ENCODE measurements at places on chromosomes 16 and 17.

DNA sequence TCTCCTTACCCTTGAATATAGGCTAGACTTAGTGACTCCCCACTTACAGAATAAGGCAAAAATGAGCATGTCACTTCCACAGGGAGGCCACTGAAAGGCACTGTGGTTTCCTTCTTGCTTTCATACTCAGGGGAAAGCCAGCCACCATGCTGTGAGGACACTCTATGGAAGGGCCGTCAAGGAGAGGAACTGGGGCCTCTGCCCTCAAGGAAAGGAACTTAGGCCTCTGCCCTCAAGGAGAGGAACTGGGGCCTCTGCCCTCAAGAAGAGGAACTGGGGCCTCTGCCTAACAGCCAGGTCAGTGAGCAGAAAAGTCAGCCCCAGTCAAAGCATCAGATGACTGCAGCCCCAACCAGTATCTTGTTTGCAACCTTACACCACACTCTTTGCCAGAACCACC is 30.1 kb downstream of the VPS35 start:
- DNase-seq = no peak

DNA sequence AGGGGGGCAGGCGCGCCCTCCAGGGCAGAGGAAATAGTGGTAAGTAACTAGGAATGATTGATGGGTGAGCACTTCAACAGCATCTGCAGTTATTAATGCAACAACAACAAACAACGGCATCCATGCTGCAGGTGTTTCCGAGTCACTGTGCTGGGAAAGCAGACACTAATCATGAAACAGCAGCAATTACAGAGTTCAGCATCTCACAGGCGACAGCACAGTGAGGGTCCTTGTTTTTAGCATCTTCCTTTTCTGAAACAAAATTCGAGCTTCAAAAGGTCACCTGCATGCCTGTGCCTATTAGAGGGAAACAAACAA is 191.9 kb downstream of the SLC39A11 start:
- DNase-seq = no peak

DNA sequence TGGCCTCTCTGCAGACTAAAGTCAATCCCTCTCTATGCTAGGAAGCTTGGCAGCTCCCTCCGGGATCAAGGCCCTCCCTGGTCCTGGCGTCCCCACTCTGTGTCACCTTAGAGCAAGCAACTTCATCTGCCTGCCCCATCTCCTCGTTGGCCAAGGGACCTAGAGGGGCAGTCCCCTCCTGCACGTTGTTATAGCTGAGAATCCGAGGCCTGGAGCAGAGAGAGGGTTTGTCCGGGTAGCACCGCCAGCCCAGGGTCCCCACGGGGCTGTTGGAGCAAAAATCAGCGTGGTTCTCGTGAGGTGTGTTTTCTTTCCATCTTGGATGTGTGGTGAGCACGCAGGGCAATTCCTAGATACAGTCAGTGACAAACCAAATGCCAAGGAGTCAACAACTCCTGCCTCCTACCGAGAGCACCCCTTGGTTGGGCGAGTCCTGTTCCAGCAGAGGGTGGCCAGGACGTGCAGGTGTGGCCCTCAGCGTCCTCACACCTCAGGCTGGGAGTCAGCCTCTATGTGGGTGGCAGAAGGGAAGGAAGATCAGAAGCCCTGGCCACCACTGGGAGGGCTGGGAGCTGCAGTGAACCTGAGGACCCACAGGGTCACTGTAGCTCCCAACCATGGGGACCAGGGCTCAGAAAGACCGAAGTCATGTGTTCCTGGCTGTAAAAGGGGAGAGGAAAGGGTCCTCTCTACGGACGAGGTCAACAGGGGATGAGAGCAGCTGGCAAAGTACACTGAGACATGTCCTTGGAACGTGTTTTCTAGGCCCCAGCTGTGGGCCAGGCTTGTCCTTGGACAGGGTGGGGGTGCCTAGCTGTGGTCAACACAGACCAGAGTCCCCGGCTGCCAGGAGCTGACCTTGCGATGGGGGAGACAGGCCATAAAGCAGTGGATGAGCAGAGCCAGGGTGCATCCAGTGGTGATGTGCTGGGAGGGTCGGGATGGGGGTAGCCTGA is 85.6 kb upstream of the CIBAR2 start:
- DNase-seq = no peak

- no peak for DNase-seq
These were observed 17.9 kb upstream of the TRPV3 start for GRCh38 chr17:3575511-3575910.

DNA sequence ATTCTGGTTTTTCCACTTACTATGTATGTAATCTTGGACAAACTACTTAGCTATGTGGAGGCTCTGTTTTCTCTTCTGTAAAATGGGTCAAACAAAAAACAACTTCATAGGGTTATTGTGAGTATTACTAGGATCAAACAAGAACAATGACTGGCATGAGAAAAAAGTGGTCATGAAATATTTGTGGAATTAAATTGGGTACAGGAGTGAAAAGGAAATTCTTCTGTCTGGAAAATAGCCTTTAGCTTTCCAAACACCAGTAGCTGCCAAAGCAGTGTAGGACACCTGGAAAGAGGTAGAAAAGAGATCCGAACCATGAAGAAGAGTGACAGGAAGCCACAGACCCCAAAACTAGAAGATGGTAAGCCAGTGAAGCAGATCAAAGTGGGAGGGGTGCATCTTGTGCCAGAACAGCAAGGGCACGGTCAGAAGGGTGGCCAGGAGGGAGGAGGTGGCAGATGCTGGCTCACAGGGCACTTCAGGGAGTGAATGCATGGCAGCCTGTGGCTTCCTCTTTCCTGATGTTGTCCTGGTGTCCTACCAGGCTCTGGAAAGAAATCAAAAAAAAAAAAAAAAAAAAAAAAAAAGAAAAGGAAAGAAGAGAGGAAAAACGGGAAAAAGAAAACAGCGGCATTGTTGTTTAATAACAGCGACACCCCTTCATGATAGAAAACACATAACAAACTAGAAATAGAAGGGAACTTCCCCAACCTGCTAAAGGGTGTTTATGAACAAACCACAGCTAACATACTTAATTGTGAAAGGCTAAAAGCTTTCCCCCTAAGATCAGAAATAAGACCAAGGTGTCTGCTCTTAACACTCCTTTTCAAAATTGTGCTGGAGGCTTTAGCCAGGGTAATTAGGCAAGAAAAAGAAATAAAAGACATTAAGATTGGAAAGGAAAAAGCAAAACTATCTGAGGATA is 67.9 kb downstream of the PCTP start:
- DNase-seq = no peak

DNA sequence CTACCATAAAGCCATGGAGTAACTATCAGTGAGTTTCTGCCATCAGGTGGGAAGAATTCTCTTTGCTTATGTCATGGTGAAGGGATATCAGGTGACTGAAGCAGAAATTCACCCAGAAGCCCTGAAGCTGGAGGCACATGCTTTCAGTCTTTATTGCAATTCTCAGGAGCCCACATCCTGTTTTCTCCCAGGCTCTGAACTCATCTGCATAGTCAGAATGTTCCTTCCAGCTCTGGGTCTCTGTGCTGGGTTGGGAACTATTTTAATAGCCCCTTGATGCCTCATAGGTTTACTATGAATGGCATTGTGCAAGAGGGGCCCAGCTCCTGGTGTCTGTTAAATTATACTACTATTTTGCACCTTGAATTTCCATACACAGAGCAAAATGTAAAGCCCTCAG is 198.4 kb upstream of the SOX9 start:
- no peak for DNase-seq

DNA sequence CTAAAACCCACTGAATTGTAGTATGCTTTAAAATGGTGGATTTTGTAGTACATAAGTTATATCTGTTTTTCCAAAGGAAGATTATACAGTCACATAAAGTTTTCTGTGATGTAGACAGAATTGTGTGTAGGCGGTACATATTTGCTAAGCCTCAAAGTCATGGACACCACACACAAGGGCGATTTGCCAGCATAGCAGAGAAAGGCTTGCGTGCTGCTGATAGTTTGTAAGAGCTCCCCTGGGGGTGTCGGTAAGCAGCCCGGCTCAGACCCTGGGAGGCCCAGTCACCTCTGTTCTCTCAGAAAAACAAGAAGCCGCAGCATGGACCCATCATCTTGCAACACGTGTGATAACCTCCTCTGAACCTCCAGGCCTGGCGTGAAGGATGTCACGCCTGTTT is 38.3 kb upstream of the AKTIP start:
- no peak for DNase-seq
